ENCODE measurements at places on chromosomes 6 and 20. TPM values are rescaled to one million over a fixed set of nuclear protein-coding genes. Genes with fewer than 3 reads are reported as not detected.

DNA sequence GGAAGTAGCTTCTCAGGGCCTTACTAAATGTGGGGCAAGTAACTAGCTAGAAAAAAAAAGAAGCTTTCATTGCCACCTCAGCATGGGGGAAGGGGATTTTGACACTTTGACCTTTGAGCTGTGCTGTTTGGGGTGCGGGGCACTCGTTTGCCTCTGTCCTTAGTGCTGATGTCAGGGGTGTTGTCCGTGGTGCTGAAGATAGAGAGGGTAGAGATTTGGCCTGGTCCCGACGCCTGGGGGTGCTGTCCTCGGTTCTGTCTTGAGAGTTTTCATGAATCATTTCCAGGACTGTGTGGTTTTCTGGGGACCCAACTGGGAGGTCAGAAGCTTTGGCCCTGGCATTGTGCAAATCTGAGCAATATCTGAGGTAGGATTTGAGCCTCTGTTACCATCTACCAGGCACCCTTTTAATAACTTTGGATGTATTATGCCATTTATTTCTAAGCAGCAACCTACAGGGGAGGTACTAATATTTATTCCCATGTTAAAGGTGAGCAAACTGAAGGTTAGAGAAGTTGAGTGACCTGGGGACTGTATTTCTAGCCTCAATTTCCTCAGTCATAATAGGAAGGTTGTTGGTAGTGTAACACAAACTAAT, 78.0 kb downstream of the DLGAP4 start:
- H3K4me3 ChIP-seq: no peak overlapping the region
- DNase-seq: no peak
- H3K4me1 ChIP-seq: no peaks in the 10 kb centered on the region
- H3K36me3 ChIP-seq: no peaks in the 10 kb centered on the region
- peaks cover 12% of the 10 kb centered on the region for H3K27me3 ChIP-seq

DNA sequence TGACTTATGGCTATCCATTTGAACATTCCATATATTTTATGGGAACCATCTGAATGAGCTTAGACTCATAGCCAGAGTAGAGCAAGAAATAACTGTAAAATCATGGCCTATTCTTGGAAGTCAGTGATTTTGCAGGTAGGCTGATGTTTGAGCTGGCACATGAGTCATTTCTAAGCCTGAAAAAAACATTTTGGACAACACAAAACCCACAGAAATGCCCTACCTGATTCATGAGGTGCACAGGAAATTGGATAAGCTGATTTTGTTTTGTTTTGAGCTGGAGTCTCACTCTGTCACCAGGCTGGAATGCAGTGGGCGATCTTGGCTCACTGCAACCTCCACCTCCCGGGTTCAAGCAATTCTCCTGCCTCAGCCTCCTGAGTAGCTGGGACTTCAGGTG, 443.0 kb downstream of the PKHD1 start:
- no peaks in the 10 kb centered on the region for H3K36me3 ChIP-seq
- H3K27me3 ChIP-seq: no peaks in the 10 kb centered on the region
- H3K4me3 ChIP-seq: no peak overlapping the region
- DNase-seq: no peak
- no peak overlapping the region for H3K27ac ChIP-seq

Gene BCAS1
- 1.3 TPM for total RNA-seq

Gene DYNLT2
- total RNA-seq: 3.7 TPM

Gene ENPP5
- 0.44 TPM for total RNA-seq

Data from activated B cell treated with CpG ODN at 0.5 μM for 24 hours (primary cell).